Ecto neural progenitor cell (in vitro differentiated cells): ENCODE measurements at places on chromosomes 13 and 19.
A peak's percentile ranks its signal among the peaks of the same experiment; 100 is the strongest.

DNA sequence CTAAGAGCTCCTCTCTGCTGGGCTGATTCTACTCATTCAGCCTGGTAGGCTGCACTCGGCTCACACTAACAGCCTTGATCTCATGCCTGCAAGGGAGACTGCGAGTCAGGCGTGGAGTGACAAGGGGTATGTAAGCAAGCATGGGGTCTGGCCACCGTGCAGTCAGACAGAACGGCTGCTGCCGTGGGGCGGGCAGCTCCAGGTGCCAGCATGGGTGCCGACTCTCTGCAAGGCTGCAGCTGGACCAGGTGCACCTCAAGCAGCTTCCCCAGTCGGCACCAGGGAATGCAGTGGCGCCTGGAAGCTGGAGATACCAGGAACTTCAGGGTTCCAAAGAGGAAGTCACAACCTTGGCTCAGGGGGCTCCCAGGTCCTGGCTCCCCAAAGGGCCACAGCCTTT lies 892.3 kb downstream of the OLFM4 start:
- no peak for DNase-seq

DNA sequence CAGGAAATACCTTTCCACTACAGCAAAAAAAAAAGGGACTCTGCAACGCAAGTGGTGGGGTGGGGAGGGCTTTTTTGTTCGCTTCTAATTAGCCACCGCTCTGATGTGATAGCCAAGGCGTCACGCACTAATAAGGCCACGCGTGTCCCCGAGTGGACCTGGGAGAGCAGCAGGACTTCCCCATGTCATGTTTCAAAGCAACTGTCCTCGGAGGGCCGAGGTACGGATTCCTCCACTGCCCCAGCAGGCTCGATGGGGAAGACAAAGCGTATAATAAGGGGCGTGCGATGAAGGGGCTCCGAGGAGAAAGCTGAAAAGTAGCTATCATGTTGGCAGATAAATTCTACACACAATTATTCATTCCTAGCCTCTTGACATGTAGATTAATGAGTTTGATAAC lies 179.7 kb upstream of the ZNF507 start:
- no peak for DNase-seq

DNA sequence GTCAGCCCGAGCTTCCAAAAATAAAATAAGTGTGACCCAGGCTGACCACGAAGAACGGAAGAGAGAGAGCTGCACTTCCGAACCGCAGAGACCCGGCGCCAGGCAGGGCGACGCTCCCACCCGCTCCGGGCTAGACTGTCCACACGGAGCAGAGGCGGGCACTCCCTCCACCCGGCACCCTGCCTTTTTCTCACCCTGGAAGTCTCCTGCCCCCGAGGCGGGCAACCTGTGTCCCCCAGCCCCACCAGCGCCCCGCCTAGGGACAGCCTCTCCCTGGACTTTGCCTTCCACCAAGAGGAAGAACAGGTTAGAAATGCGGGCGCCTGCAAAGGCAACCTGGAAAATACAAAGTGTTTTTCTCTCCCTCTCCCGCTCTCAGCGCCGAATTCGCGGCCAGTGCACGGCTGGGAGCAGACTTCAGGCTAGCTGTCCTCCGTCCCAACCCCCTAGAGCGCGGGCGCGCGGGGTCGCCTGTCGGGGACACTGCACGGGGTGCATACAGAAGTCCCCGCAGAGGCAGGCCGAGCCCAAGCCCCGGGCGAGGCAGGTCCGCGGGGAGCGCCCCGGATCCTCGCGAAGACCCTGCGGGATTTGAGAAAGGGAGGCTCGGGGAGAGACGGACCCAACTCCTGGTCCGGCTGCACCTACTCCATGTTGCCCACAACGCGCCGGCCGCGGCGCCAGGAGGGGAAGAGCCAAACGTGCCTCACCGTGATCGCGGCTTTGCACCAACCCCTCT lies 845 bp downstream of the SPRY2 start:
- peak; percentile 68 for DNase-seq

DNA sequence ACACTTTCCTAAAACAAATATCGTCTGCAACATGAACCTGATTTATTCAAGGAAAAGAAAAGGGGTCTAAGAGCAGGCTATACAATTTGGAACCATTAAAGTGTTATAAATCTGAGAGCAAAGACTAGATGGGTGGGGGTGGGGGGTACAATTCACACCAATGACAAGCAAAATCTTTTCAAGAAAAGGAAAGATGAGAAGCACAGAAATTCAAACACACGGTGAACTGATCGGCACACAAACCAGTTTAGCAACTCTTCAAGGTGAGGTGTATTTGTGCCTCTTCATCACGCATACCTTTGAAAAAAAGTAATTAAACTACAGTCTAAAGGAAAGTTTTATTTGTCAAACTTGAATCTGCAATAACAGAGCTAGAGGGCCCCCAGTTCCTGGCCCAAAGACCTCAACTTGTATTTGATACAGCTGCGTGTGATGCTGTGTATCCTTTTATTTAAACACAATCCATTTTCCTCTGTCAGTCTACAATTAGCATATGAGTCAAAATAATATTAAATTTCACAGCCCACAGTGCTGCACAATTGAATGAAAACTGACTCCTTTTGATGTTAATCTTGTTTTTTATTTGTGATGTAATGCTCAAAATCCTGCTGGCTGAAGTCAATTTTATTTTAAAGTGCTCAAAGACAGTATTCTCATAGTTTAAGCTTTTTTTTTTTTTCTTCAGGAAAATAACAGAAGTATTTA lies 14.2 kb downstream of the EFNB2 start:
- DNase-seq: no peak

DNA sequence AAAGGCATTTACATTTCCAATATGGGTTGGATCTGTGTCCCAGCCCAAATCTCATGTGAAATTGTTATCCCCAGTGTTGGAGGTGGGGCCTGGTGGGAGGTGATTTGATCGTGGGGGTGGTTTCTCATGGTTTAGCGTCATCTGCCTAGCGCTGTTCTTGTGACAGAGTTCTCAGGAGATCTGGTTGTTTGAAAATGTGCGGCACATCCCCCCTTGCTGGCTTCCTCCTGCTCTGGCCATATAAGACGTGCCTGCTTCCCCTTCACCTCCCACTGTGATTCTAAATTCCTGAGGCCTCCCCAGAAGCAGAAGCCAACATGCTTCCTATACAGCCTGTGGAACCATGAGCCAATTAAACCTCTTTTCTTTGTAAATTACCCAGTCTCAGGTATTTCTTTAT lies 126.2 kb upstream of the FNDC3A start:
- DNase-seq: no peak
